ENCODE measurements at places on chromosomes 16 and 17.

GRCh38 chr17:19248928-19249574 lies 11.9 kb downstream of the EPN2 start:
- DNase-seq = no peak

GRCh38 chr16:48542020-48542473 lies 67.9 kb downstream of the N4BP1 start:
- no peak for DNase-seq

DNA sequence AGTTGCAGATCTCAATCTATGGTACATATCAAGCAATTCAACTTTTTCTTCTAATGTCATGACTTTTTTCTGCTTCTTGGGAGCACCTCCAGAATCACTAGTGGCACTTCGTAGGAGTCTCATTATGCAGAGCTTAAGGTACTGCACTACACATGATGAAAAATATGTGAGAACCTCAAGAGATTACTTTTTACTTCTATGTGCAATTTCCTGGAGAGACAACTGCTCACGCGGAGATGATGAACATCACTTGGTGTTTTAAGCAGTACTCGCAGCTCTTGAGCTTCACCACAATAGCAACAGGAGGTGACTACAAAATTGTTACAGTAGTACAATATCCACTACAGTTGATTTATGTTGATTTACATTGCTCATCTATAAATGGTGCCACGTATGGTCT lies 79.7 kb downstream of the MRTFB start:
- DNase-seq = no peak

- DNase-seq = no peak
Measured at GRCh38 chr17:80409626-80410025, 5.3 kb upstream of the ENDOV start.

- no peak for DNase-seq
Measured at GRCh38 chr16:19348578-19349315, 63.2 kb downstream of the CLEC19A start.

- no peak for DNase-seq
Measured at GRCh38 chr17:44922746-44923470, 7.6 kb upstream of the GFAP start.

GRCh38 chr17:75001915-75002843 lies 10.3 kb upstream of the MRPL58 start:
- no peak for DNase-seq

DNA sequence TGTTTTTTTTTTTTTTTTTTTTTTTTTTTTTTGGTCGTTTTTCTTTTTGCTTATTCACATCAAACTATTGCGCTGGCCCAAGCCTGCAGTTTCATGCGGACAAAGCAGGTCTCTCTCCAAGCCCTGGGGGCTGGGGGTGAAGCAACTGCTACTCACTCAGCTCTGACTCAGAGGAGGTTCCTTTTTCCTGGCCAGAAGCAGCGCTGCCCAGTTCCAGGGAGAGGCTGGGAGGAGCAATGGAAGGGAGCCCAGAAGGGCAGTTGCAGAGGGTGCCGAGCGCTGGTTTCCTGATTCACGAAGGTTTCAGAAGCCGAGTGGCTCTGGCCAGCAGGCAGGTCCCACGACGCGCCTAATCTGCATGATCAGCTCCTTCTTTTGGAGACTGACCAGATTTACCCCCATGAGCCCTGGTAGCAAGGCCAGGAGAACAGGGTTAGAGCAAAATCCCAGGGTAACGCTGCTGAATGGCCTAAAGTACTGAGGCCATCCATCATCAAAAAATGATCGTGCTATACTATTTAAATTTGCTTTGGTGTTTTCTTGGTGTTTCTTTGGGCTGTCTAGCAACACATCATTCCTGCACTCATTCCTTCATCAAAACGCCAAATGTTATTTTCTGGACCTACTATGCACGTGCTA lies 144.7 kb upstream of the SOX9 start:
- no peak for DNase-seq

GRCh38 chr16:80993834-80994233 lies 12.9 kb downstream of the CMC2 start:
- DNase-seq = no peak

DNA sequence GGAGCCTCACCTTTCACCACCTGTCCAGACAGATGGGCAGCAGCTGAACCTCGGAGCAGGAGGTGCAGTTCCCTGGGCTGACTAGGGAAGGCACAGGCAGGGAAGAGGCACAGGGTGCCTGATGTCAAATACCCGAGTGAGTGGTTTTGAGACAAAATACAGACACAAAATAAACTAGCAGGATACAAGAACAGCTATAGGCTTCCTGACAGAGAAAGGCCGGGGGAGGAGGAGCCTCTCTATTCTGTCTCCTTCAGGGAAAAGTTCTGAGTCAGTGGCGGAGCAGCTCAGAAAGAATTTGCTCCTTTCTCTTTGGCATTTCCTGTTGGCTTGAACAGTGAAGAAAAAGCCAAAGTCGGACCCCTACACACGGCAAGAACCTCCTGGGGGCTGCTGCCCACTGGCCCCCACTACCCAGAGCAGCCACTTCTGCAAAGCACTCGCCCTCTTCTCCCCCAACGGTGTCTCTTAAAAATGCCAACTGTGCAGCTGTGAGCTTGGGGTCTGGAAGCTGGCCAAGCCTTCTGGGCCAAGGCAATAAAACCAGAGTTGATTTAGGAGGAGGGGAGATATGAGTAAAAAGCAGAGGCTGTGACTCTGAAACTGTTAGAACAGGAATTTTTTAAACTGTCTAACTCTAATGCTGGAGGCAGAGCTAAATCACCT lies 14.4 kb upstream of the FAAP100 start:
- no peak for DNase-seq

DNA sequence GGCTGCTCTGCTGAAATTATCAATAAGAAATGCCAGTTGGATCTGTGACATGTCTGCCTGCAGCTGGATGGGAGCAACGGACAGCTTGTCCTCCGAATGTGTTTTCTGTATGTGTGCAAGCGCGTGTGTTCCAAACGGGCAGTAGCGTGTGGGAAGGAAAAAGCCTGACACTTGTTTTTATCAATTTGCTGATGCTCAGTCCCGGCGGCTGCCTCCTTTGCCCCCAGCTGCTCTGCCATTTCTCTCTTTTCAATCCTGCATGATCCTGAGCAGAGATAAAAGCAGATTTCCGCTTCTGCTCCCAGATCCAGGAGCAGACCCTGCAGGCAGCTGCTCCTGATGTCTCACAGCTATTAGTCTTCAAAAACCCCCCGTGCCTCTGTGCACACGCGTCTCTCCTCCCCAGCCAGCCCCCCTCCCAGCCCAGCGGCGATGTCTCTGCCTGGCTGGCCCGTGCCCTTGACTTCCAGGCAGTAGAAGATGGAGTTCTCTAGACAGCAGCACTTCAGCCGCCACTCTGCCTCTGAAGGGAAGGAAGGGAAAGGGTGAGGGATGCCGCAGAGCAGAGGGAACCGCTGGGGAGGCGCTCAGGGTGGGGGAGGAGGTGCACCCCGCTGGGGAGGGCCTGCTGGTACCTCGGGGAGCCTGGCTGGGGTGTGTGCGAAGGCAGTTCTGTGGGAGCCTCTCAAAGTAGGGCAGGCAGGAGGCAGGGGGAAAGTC lies 4.1 kb downstream of the PRCD start:
- no peak for DNase-seq

DNA sequence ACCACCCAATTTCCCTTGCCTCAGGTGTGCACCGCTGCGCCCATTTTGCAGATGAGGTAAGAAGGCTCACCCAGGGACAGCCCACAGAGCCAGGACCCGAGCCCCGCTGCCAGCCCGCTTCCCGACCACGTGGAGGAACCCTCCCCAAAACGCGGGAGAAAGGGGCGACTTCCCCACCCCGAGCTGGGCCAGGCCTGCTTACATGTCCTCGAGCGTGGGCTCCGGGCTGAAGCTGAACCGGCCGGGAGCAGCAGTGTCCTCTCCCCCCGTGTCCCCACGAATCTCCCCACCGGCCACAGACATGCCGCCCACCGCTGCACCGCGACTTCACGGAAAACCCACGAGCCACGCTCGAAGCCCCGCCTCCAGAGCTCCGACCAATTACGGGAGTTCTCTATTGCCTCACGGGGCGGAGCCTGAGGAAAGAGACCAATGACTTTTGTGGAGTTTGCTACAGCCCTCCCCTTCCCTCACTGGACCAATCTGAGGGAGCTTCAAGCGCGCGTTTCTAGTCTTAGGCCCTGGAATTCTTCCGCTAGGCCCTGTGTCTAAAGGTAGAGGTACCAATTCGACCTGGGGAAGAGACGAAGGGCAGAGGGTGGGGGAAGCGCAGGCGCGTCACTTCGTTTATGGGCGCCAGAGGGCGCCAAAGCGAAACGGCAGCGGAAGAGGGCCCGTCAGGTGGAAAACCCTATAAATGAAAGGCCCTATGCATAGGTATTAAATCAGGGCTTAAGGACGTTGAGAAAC lies at the start of gene DCTPP1:
DCTPP1 (minus strand) TSS at position 353 of the 750 bp plus-strand sequence; CDS start at position 303, 50 bp downstream.
- DNase-seq = peak; percentile 98

- DNase-seq = no peak
Measured at GRCh38 chr17:40325156-40326013, 16.4 kb downstream of the RARA start.

- no peak for DNase-seq
Measured at GRCh38 chr17:79788989-79789942, 7.6 kb downstream of the CBX8 start.

- no peak for DNase-seq
Measured at GRCh38 chr16:58853854-58854791, 120.0 kb upstream of the GOT2 start.

GRCh38 chr17:50165867-50166517 lies at the start of gene SGCA:
Gene SGCA, plus strand, starts transcription at chr17:50166005. Its CDS starts 36 bp downstream, at chr17:50166041.
- DNase-seq = no peak

- DNase-seq = no peak
Measured at GRCh38 chr17:45425125-45425983, 7.3 kb downstream of the ARHGAP27 start.

GRCh38 chr17:38533241-38533640 lies 72.5 kb downstream of the SRCIN1 start:
- no peak for DNase-seq

DNA sequence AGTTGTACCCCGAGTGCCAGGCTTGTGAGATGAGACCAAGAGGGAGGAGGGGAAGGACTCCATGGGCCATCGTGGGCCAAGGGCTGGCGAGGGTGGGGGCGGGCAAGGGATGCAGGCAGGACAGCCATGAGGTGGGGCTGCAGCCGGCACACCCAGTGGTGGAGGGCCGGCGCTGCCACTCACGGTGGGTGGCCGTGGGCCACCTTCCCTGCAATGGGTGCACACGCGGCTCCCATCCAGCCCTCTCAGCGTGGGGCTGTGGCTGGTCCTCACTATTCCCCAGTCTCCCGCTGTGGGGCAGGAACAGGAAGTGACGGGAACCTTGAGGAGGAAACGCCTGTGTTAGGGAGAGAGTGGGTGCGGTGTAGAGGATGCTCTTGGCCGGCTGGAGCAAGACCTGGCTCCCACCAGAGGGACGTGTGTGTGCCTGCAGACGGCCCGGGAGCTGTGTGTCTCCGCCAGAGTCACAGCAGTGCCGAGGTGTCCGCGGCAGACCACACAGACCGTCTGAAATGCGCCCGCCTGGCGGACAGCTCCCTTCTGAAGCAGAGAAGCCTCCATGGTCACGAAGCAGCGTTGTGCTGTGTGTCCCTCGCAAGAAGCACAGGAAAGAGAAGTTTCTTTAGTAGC lies 23.6 kb downstream of the CIBAR2 start:
- no peak for DNase-seq

GRCh38 chr17:76551685-76552084 lies 11.8 kb downstream of the PRCD start:
- DNase-seq = no peak

DNA sequence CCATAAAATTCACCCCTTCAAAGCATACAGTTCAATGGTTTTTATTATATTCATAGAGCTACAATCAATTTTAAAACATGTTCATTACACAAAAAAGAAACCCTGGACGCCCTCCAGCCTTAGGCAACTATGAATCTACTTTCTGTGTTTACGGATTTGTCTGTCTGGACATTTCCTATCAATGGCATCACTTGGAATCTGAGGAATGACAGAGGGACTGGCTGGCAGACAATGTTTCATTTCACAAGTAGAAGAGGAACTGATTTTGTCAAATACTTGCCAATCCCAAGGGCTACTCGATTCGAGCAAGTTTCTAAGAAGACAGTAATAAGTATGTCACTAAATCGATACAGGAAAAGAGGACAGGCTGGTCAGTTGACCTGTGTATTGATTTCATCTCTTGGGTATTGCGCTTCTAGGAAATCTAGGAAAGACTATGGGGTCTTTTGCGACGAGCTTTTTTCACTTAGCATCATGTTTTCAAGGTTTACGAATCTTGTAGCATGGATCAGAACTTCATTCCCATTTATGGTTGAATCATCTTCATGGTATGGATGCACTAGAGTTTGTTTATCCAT lies 56.6 kb downstream of the RGS9 start:
- DNase-seq = no peak

DNA sequence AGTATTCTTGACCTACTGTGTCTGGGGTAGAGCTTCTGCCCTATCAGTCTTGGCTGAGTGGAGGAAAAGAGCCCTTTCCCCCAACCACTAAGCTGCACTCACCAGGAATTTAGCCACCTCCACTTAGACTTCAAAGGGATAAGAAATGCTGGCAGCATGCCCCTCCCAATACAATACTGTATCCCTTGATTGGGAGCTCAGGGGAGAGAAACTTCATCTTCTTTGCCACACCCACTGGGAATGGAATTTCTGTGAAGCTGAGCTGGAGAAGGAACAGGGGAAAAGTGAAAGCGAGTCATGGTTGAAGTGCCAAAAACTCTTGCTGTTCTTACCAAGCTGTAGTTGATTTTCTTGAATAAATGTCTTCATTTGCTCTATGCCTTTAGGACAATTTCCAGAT lies 68.8 kb downstream of the CEP112 start:
- DNase-seq = no peak

DNA sequence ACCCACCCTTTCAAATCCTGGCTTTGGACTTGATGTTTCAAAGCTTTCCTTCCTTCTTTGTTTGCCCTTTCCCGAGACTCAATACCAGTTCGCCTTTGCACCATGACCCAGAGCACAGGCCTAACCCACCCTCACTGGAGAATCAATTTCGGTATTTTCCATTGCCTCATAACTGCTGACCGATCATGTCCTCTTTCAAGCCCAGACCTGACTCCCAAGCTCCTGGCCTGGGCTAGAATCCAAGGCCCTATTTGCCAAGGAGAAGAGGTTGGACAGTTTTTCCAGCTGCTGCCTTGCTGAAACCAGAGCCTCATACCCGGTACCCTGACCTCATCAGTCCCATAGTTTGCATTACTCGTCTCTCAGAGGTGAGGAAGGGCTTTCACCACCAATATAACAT lies 35.3 kb upstream of the HELZ start:
- DNase-seq = no peak

GRCh38 chr17:77186141-77186604 lies 45.4 kb downstream of the SEC14L1 start:
- no peak for DNase-seq

DNA sequence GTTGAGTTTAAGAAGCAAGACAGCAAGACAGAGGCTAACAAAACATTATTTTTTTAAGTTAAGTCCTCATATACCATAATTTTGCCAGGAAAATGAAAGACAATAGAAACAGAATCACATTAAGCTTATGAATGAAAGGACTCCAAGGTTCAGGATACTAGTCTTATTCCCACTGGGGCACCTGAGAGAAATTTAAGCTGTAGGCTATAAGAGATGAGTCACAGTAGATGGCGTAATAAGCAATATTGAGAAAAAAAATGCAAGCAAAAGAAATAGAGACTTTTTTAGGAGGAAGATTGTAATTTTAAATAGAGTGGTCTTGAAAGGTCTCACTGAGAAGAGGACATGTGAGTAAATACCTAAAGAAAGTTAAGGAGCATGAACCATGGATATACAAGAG lies 57.1 kb upstream of the KIF2B start:
- DNase-seq = no peak

GRCh38 chr16:86320237-86320595 lies 190.1 kb upstream of the FOXF1 start:
- DNase-seq = no peak

All from T-cell (primary cell).